Kasumi-1 (cell line): ENCODE measurements at places on chromosomes 12 and 14.

DNA sequence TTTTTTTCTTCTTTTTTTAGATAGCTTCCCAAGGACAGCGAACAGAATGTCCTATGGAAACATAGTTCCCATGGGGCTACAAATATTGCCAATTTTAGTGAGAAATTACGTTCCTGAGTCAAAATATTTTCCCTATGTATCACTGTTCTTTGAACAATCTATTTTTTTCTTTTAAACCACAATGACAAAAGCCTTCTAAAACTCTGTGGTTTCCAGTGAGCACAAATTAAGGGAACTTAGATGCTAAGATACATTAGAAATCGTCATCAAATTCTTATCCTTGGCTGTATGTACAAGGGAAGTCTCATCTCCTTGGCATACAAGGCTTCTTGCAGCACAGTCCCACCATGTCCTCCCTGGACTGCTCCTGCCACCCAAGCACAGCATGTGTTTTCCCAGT, 17.9 kb downstream of the CPM start:
- DNase-seq: peak; percentile 33

- DNase-seq: no peak
Observed at GRCh38 chr12:46260124-46260912, 8.5 kb downstream of the SLC38A1 start.

DNA sequence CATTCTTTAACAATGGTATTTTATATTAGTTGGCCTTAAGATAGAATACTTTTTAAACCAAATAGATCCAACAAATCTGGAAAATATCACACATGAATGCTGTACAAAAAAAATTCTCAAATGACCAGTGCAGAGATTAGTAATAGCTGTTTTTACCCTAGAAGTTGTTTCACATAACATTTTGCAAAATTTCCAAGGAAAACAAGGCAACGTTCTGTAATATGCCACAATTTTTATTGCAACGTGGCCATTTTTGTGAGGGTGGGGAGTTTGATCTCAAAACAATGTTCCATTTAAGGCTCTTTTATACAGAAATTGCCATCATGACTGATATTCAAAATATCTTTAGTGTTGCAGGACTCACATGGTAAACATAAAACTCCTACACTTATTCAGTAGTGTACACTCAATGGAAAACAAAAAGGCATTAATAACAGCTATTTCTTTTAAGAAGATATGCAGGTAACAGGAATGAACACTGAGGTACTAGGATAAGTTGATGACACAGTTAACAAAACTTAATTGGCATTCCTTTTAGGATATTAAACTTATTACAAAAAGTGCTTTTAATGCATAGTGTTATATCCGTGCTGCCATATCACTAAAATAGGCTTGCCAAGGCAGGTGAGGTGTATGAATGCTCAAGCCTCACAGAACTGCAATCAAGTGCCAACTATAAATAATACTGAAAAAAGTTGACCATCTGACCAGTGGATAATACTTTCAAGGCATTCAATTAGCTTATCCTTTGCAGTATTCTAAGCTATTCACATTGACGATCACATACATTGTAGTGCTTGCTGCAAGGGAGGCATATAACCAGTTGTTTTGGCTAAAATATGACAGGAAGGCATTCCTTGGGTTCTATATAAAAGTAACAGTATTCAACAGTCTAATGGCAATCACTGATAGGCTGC, 2.3 kb downstream of the CFL2 start:
- DNase-seq: no peak

GRCh38 chr14:71523630-71524319, 408.5 kb upstream of the RGS6 start:
- no peak for DNase-seq

DNA sequence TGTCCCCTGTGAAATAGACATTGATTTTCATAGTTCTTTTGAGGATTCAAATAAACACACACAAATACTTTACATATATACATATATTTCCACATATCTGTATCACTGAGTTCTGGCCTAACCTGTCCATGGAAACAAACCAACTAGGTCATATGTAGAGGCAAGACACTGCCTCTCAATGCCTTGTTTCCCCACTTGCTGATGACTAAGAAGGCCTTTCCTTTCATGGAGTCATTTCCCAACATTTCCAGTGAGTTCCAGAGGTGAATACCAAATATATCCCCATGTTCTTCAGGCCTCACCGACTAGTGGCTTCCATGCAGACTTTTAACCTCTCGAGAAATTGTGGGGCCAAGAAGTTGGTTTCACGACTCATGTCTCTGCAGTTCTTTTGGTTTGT, 120.8 kb downstream of the DNAI7 start:
- DNase-seq: no peak

- no peak for DNase-seq
Observed at GRCh38 chr12:124622764-124623163, 55.4 kb upstream of the NCOR2 start.

- no peak for DNase-seq
Observed at GRCh38 chr14:56905282-56905681, 95.0 kb upstream of the OTX2 start.

GRCh38 chr12:117472983-117473382, 111.6 kb upstream of the NOS1 start:
- no peak for DNase-seq

DNA sequence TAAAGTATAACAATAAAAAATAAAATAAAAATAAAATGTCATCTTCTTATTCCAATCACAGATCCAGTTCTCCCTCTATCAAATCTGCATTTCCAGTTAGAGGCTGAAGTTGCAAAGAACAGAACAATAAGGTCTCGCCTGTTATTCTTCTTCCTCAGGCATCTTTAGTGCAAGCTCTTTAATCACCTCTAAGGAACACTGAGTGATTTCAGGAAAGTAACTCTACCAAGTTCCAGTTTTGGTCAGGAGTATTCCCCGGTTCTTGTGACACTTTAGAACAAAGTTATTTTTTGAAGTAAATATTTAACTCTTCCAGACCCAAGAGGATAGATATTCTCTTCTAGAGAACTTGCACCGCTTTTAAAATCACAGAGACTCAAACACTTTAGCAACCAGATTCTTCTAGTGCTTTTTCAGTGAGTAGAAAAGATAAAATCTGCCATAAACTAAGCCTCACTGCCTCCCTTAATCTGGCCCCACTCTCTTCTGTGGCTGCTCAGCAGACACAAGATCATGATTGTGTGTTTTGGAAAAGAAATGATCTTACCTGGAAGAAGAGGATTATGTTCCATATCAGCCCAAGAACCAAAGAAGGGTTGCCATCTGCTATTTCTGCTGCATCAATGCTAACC, 57.9 kb upstream of the DICER1 start:
- DNase-seq: no peak

GRCh38 chr12:32322354-32322753, 77.0 kb upstream of the FGD4 start:
- no peak for DNase-seq
